Activated CD8-positive, alpha-beta T cell treated with anti-CD3 and anti-CD28 coated beads, Interleukin-2, amount 10 ng/mL, durations not matched to agents 7 days and 5 days (primary cell): ENCODE measurements at places on chromosomes 7 and 10. TPM values are rescaled to one million over a fixed set of nuclear protein-coding genes. Genes with fewer than 3 reads are reported as not detected.

- no peaks in the 10 kb centered on the region for H3K4me1 ChIP-seq
- no peaks in the 10 kb centered on the region for H3K27me3 ChIP-seq
- no peak for DNase-seq
- H3K4me3 ChIP-seq, result no peak overlapping the region
These were observed 547.8 kb downstream of the SORCS3 start for GRCh38 chr10:105188737-105189462.

- no peak overlapping the region for H3K27ac ChIP-seq
- H3K4me1 ChIP-seq, result no peaks in the 10 kb centered on the region
- no peak overlapping the region for H3K4me3 ChIP-seq
- DNase-seq, result no peak
- no peaks in the 10 kb centered on the region for H3K36me3 ChIP-seq
These were observed 115.0 kb downstream of the PLXDC2 start for GRCh38 chr10:19930936-19931893.

DNA sequence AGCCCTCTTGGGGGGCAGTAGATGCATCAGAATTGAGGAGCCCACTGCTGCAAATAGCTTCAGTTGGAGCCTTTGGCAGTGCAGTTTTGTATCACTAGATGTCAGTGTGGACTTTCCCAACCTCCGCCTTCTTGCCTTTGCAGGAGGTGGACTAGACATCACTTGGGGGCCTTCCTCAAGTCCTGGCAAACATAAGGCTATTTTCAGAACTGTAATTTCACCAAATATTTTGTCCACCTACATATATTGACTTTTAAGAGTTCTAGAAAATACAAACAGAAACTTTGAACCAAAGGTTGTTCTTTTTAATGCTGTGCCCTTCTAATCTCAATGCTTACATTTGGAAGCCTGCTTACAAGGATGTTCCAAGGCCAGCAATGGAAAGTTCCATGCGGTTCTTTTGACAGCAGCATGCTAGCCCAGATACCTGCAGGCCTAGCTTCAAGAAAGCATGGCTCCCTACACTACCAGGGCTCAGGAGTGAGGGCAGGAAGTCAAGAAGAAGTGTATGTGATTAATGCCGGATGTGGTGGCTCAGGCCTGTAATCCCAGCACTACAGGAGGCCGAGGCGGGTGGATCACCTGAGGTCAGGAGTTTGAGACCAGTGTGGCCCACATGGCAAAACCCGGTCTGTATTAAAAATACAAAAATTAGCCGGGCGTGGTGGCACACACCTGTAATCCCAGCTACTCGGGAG is 8.0 kb upstream of the ZNRF2 start:
- H3K27ac ChIP-seq, result no peak overlapping the region
- no peak overlapping the region for H3K4me3 ChIP-seq
- DNase-seq, result peak; percentile 65
- H3K4me1 ChIP-seq, result peaks cover 6% of the 10 kb centered on the region

- no peaks in the 10 kb centered on the region for H3K27me3 ChIP-seq
- H3K4me3 ChIP-seq, result no peak overlapping the region
- no peaks in the 10 kb centered on the region for H3K4me1 ChIP-seq
- no peaks in the 10 kb centered on the region for H3K36me3 ChIP-seq
- DNase-seq, result no peak
These were observed 221.5 kb downstream of the MBL2 start for GRCh38 chr10:52551046-52551445.

GRCh38 chr10:43846968-43847367 is 198.3 kb upstream of the ZNF32 start:
- peaks cover 39% of the 10 kb centered on the region for H3K4me1 ChIP-seq
- H3K27me3 ChIP-seq, result no peaks in the 10 kb centered on the region
- H3K36me3 ChIP-seq, result no peaks in the 10 kb centered on the region
- no peak overlapping the region for H3K27ac ChIP-seq

DNA sequence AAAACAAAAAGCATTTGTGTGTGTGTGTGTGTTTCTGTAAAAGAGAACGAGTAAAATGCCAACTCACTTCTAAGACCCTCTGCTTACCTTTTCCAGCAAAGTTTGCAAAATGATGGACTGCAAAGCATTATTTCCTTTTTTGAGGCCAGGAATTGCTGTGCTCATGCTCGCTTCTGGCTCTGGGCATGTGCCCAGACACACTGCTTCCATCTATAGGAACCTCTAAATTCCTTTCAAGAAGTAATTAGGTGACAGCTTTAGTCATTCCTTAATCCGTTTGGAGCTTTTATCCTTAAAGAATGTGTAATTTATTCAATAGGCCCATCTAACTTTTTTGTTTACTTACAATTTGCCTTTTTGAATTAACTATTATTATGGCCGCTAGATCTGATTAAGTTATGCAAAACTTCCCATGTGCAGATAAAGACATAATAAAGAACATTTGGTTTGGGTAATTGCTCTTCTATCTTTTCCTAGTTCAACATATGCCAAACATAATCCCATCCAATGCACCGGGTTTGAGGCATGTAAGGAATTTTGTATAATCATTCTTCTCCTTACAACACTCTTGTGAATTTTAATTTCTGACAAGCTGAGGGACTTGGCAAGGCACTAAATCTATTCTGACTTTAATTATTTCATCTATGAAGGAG is 34.7 kb downstream of the A1CF start:
- H3K4me1 ChIP-seq, result no peaks in the 10 kb centered on the region
- no peak for DNase-seq
- no peak overlapping the region for H3K4me3 ChIP-seq
- H3K27ac ChIP-seq, result no peak overlapping the region
- no peaks in the 10 kb centered on the region for H3K36me3 ChIP-seq

- no peaks in the 10 kb centered on the region for H3K4me1 ChIP-seq
- DNase-seq, result no peak
- H3K36me3 ChIP-seq, result no peaks in the 10 kb centered on the region
- H3K4me3 ChIP-seq, result no peak overlapping the region
- H3K27me3 ChIP-seq, result peaks cover 3% of the 10 kb centered on the region
These were observed 132.3 kb upstream of the BMPER start for GRCh38 chr7:33773053-33773452.

GRCh38 chr10:12556039-12556438 is 206.7 kb downstream of the CAMK1D start:
- no peak overlapping the region for H3K4me3 ChIP-seq
- H3K27ac ChIP-seq, result no peak overlapping the region
- H3K36me3 ChIP-seq, result no peaks in the 10 kb centered on the region

DNA sequence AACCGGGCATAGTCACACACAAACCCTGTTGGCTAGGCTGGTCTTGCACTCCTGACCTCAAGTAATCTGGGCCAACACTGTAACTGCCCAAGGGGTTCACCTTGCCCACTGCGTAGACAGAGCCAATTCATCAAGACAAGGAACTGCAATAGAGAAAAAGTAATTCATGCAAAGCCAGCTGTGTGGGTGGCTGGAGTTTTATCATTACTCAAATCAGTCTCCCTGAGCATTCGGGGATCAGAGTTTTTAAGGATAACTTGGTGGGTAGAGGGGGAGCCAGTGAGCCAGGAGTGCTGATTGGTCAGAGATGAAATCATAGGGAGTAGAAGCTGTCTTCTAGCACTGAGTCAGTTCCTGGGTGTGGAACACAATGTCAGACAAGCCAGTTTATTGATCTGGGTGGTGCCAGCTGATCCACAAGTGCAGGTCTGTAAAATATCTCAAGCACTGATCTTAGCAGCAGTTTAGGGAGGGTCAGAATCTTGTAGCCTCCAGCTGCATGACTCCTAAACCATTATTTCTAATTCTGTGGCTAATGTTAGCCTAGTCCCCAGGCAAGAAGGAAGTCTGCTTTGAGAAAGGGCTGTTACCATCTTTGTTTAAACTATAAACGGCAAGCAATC is 15.6 kb upstream of the FXYD4 start:
- no peak overlapping the region for H3K4me3 ChIP-seq
- peaks cover 4% of the 10 kb centered on the region for H3K36me3 ChIP-seq
- peak overlapping the region; percentile 36 for H3K27ac ChIP-seq
- no peak for DNase-seq

DNA sequence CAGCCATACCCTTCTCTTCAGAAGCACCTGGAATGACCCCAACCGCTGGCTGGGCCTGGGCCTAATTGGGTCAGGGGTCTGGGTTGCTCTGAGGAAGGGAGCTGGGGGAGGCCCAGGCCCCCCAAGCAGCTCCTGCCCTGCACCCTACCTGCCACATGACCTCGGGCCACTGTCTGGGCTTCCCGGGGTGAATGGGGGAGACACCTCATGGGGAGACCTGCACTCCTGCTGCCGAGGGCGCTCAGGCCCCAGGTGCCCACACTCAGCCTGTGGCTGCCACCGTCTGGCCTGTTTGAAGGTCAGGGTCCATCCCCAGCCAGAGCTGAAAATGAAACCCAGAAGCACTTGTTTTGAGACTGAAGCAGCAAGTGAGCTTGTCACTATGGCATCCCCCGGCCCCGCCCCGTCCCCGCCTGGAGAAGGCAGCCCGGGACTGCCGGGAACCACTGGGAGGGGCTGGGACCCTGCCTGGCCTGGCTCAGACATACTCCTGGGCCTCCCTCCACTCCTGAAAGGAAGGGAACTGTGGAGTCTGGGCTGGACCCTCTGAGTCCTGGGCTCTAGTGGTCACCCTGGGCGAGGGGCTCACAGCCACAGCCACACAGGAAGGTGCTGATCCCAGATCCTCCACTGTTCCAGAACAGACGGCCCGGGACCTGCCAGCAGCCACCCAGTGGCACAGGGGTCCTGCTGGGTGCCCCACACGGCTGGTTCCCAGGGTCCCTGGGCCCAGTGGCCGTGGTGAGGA is 7.4 kb upstream of the MICALL2 start:
- no peak for DNase-seq
- H3K4me3 ChIP-seq, result no peak overlapping the region
- H3K27ac ChIP-seq, result no peak overlapping the region
- peaks cover 4% of the 10 kb centered on the region for H3K4me1 ChIP-seq
- H3K36me3 ChIP-seq, result no peaks in the 10 kb centered on the region

GRCh38 chr7:141785706-141786552 is 4.1 kb upstream of the TAS2R5 start:
- H3K36me3 ChIP-seq, result no peaks in the 10 kb centered on the region
- peak; percentile 45 for DNase-seq
- H3K4me3 ChIP-seq, result no peak overlapping the region
- H3K27me3 ChIP-seq, result no peaks in the 10 kb centered on the region

DNA sequence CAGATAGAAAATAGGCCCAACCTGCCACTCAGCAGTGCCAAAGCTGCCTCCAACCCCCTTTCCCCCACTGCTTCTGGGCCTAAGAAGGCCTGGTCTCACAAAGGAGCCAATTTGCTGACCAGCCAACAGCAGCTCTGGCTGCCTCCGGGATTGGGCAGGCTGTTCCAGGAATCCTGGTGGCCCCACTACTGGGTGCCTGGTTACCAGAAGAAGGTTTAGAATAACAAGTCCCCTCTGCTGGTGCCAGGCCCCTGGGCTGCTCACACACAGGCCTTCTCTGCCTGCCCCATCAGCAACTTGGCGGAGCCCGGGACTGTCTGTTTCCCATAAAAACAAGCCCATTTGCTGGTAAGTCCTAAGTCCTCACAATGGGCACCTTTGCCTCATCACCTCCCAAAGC is 1.2 kb downstream of the PHKG1 start:
- DNase-seq, result no peak
- peaks cover 6% of the 10 kb centered on the region for H3K36me3 ChIP-seq
- peaks cover 3% of the 10 kb centered on the region for H3K4me1 ChIP-seq
- no peaks in the 10 kb centered on the region for H3K27me3 ChIP-seq
- no peak overlapping the region for H3K4me3 ChIP-seq
- H3K27ac ChIP-seq, result no peak overlapping the region

- no peak for DNase-seq
- H3K27me3 ChIP-seq, result no peaks in the 10 kb centered on the region
- H3K27ac ChIP-seq, result no peak overlapping the region
- no peak overlapping the region for H3K4me3 ChIP-seq
- no peaks in the 10 kb centered on the region for H3K4me1 ChIP-seq
These were observed 449.3 kb downstream of the CNTNAP2 start for GRCh38 chr7:146565872-146566271.

DNA sequence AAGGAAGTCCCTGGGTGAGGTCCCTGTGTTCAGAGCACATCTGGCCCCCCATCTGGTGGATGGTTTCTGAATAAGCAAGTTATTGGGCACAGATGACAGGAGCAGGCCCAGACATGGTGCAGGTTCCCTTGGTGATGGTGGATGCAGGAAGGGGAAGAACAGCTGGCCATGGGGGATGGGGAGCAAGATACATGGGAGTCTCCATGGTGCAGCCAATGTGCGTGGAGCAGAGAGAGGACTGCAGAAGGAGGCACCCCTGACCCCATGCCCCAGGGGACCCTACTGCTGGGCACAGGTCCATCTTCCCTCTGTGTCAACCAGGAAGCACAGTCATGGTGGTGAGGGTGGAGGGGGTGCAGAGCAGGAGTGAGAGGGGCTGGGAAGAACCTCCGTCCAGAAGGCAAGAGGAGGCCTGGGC is 43.8 kb upstream of the RABGEF1 start:
- DNase-seq, result no peak
- H3K4me3 ChIP-seq, result no peak overlapping the region
- H3K36me3 ChIP-seq, result no peaks in the 10 kb centered on the region
- no peak overlapping the region for H3K27ac ChIP-seq

GRCh38 chr10:68342909-68343516 is 10.3 kb upstream of the PBLD start:
- H3K4me1 ChIP-seq, result peaks cover 22% of the 10 kb centered on the region
- no peak overlapping the region for H3K4me3 ChIP-seq

- no peak for DNase-seq
- no peak overlapping the region for H3K4me3 ChIP-seq
- no peaks in the 10 kb centered on the region for H3K27me3 ChIP-seq
- no peak overlapping the region for H3K27ac ChIP-seq
These were observed 9.8 kb downstream of the CEP41 start for GRCh38 chr7:130430841-130431666.

DNA sequence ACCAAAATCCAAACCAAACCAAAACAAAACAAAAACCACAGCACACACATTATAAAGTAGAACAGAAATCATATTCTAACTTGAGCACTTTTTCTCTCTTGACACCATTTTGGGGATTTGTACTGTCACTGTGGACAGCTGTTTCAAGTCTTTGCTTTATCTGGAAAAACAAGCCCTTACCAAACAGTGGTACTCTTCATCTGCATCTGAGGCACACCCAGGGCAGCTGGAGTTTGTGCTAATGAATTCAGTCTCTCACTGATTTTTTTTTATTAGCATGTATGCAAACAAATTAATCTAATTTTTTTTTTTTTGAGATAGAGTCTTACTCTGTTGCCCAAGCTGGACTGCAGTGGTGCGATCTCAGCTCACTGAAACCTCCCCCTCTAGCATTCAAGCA is 171.4 kb downstream of the RAPGEF5 start:
- no peaks in the 10 kb centered on the region for H3K36me3 ChIP-seq
- H3K4me3 ChIP-seq, result no peak overlapping the region
- peaks cover 13% of the 10 kb centered on the region for H3K4me1 ChIP-seq
- no peak overlapping the region for H3K27ac ChIP-seq
- H3K27me3 ChIP-seq, result peaks cover 19% of the 10 kb centered on the region

Gene SFRP5
- total RNA-seq, result 0.42 TPM

Gene OR2A1
- not detected for total RNA-seq

Gene TMEM139
- 0.65 TPM for total RNA-seq

Gene KCNH2
- total RNA-seq, result not detected

Gene ZSCAN25
- total RNA-seq, result 36.3 TPM

Gene RSPH10B
- 0.18 TPM for total RNA-seq

Gene TOMM7
- total RNA-seq, result 206 TPM

Gene KIAA1217
- total RNA-seq, result not detected

Gene POLR1F
- total RNA-seq, result 20.3 TPM
